Cardiac septum (tissue), 1 donor: ENCODE measurements at places on chromosomes 2 and 18. TPM values are rescaled to one million over a fixed set of nuclear protein-coding genes. Genes with fewer than 3 reads are reported as not detected.

- no peak for DNase-seq
Observed at GRCh38 chr2:181517685-181518301, 60.6 kb downstream of the ITGA4 start.

DNA sequence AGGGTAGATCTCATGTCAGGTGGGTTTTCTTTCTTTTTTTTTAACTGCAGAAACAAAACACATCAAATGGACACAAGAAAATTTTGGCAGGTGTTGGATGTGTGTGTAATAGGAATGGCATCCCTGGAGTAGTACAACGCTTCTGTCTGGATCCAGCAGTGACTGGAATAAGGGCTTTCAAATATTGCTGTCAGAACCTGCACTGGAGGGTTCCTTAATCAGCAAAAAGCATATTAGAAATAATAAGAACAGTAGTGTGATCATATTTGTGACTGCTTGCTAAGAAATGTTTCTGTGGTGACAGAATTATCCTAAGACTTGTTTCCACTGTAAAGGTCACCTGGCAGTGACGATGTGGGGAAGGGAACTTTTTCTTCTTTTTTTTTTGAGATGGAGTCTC lies 30.8 kb downstream of the CREG2 start:
- no peak for DNase-seq

- DNase-seq: no peak
Observed at GRCh38 chr2:37767959-37768925, 96.8 kb upstream of the CDC42EP3 start.

DNA sequence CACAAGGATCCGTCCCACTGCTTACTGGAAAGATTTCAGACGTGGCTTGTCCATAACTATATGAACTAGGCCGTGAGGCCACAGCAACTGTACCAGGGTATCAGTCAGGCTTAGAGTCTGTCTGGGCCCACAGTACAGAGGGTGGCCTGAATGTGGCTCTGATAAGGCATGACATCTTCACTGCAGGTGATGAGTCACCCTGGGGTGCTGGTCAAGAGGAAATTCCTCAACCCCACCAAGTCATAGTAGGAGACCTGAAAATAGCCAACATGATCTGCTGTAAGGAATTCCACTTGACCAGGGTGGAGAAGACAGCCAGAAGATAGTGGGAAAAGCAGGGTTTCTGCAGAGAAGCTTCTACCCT lies 107.7 kb downstream of the INHBB start:
- no peak for DNase-seq

DNA sequence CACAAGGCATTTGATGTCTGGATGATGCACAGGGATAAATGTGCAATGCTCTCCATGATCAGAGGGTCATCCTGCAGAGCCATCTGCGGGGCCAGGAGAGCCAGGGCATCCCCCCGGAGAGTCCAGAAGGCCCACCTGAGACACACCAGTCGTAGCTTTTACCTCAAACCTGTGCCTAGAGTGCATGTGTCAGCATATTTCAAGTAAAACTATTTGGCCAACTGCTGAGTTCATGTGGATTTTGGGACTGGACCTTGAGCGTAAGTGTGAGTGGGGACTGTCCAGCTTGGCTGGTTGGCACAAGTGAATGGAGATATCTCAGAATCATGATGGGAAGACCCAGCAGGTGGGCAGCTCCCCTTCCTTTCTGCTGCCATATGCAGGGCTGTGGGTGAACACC lies 147.8 kb upstream of the TPO start:
- no peak for DNase-seq

DNA sequence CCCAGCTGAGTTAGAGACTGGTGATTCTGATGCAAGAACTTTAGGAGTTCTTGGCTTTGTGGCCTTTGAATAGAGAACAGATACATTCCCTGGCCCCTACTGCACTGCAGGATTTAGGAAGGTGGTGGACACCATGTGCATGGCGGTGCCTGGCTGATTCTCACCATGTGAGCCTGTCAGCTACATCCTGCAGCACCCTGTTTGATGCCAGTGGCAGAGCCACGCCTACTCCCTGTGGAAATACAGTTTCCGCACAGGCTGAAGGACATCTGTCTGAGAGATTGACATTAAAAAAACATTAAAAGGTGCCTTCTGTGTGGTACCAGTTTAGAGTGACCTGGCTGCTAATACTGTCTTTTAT lies 50.0 kb downstream of the KCNE4 start:
- no peak for DNase-seq

- no peak for DNase-seq
Observed at GRCh38 chr2:33589444-33589843, 9.7 kb downstream of the FAM98A start.

DNA sequence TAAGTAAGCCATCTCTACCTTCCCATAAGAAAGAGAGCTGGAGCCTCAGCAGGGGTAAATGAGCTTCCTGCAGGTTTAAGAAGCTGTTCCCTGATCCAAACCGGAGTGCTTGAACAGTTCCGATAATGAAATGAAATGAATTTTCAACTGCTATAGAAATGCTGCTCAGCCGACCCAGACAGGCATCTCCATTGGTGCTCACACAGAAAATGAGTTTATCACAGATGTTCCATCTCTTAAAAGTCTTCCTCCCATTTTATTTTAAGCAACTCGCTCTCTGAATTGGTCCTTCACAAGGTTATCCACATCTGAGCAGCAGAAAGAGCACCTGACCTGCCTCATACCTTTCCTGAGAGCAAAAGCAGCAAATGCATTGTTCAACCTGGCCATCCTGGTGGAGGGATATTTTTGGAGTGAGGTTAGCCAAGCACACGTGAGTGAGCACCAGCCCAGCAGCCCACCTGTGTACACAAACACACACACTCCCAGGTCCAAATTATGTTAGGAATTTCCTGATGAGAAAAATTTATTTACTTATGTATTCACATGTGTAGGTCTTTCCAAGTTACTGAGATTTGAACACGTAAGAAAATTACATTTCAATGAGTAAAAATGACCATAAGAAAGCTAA lies 42.2 kb upstream of the CCDC68 start:
- DNase-seq: no peak

- no peak for DNase-seq
Observed at GRCh38 chr2:191942090-191942738, 95.3 kb upstream of the CAVIN2 start.

DNA sequence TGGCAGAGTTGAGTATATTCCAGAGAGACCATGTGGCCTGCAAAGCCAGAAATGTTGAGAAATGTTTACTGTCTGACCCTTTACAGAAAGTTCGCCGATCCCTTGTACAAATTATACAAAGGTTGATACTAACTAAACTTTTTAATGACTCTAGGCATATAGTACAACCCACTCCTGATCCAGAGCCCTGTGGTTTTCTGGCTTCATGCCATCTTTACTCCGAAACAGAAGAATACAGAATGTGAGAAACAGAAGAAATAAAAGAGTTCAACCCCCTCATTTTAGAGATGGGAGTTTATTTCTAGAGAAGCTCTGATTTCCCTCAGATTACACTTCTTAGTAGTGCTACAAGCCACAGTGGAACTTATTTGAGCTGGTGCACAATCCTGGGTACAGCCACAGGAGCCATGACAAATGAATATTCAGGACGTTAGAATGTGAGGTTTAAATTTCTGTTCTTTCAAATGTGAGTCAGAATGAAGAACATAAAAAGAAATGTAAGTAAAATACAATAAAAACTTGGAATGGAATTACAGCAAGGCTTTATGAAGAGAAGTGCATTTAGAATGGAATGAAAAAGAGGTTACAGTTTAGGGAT lies 38.0 kb upstream of the SMCHD1 start:
- DNase-seq: no peak

GRCh38 chr2:86518481-86518880 lies 44.8 kb downstream of the CHMP3 start:
- DNase-seq: no peak

DNA sequence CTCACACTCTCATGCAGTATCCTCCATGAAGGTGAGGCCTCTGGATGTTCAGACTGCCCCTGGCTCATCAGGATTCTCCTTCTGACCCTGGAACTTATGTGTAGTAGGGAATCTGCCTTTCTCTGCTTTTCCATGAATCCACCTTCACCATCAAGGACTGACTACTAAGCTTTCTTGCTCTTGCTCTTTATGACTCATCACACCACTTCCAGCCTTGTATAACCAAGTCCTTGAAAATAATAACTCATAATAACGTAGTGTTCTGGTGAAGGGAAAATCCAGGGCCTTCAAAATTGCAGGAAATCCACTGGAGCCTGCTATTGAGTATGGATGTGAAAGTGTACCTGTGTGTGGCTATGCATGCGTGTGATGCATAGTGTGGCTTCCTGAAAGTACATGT lies 11.3 kb upstream of the KCNS3 start:
- no peak for DNase-seq

GRCh38 chr2:7845332-7845731 lies 836.5 kb upstream of the ID2 start:
- DNase-seq: no peak

GRCh38 chr2:229660951-229661350 lies 53.4 kb downstream of the DNER start:
- DNase-seq: no peak

GRCh38 chr2:29293830-29294438 lies 178.7 kb downstream of the CLIP4 start:
- no peak for DNase-seq

- DNase-seq: no peak
Observed at GRCh38 chr18:39453882-39454281, 1888.3 kb upstream of the CELF4 start.

DNA sequence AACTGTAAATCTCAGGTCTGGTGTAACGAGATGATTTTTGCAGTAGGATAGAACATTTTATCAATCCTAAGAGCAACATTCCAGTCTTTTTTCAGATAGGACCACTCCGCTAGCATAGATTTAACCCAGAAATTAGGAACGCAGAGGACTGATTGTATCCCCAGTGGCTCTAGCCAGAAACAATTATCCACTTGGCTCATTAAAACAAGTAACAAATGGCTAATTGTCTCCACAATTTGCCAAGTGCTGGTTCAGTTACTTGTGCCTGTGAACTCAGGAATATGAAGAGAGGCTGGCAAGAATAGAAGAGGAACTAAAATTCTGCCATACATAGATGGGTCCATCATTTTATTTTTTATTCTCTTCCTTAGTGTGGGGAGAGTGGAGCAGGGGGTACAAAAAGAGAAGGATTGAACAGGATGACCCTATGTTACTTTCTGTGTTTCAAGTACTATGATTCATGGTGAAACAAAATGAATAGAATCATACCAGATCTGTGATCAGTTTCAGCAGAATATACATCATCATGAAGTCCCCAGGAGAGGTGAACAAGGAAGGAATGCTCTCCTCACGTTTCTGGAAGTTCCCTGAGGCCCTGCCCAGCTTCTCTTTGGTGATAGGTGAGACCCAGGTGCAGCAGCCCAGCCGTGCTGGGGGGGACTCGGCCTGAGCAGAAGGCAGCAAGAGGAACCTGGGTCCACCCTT lies 121.6 kb downstream of the ARL4C start:
- DNase-seq: no peak

DNA sequence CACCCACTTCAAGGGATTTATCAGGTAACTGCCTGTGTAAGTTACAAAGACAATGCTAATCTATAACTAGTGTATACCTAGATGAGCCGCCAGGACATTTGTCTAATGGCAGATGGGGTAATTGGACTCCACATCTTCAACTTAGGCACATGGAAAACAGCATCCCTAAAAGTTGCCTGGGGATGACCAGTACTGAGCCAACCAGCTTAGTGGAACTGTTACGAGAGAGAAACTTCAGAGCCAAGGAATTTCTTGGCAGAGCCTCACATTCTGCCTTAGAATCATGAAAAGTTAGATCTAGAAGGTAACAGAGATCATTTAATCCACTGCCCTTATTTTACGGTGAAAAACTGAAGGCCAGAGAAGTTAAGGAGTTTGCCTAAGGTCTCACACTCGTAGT lies 15.5 kb upstream of the CLASP1 start:
- DNase-seq: no peak

DNA sequence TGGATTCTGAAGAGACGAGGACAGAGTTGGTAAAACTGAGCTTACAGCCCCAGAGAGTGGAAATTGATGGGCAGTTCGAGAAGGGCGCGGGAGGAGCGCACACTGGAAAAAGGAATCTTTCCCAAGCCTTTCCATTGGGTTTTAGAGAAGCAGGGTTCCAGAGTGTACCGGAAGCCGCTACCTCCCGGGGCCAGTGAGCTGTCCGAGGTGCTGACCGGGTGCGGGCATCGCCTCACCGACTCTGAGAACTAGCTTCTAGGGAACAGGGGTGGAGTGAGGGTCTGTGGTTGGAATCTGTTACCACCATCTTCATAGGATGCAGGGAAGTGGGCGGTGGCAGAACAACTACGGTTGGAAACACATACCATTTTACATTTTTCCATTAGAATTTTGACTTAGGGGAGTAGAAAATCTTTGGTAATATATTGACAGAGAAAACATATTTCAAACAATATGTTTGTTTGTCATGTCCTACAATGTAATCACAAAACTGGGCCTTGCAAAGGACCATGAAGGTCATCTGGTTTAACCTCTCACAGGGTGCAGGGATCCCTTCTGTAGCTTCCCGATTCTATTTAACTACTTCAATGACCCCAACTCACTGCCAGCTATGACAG lies 724 bp downstream of the NMS start:
- no peak for DNase-seq

DNA sequence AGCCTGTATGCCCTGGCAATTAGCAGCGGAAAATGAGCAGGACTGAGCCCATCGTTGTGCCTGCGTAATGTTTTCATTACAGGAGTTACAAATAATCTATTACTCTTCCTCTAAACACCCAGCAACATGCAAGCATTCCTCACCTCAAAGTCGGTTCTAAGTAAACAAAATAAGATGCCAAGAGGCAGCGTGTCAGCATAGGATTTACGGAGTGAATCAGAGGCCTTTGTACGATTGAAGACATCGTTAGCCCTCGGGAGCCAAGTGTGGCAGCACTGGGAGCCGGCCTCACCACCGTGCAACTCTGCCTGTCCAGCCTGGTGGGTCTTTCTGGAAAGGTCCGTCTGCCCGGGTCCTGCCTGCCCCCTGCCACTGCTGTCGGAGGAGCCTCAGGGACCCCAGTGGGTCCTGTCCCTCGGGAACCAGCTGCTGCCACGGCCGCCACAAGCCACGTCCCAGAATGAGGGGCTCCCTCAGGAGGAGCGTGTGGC lies 80.1 kb upstream of the CTDP1 start:
- DNase-seq: peak; percentile 62

WDCP gene
- total RNA-seq: 4.4 TPM

ABCG5 gene
- total RNA-seq: not detected

ZBTB7C gene
- total RNA-seq: 8.0 TPM

MAPK4 gene
- 38.2 TPM for total RNA-seq

GBX2 gene
- not detected for total RNA-seq

DNER gene
- 1.00 TPM for total RNA-seq

ASB18 gene
- total RNA-seq: 44.4 TPM

SH2D6 gene
- total RNA-seq: not detected

ZNF396 gene
- total RNA-seq: 1.0 TPM

POTEC gene
- total RNA-seq: not detected

RNF152 gene
- 10.2 TPM for total RNA-seq

UGT1A10 gene
- not detected for total RNA-seq

C18orf54 gene
- 1.4 TPM for total RNA-seq

C2orf80 gene
- not detected for total RNA-seq

DSC2 gene
- 26.7 TPM for total RNA-seq

CDH2 gene
- total RNA-seq: 367 TPM
